ENCODE measurements at places on chromosomes 2 and 18.

GRCh38 chr2:96591054-96591453 is 47.1 kb downstream of the KANSL3 start:
- DNase-seq = no peak

DNA sequence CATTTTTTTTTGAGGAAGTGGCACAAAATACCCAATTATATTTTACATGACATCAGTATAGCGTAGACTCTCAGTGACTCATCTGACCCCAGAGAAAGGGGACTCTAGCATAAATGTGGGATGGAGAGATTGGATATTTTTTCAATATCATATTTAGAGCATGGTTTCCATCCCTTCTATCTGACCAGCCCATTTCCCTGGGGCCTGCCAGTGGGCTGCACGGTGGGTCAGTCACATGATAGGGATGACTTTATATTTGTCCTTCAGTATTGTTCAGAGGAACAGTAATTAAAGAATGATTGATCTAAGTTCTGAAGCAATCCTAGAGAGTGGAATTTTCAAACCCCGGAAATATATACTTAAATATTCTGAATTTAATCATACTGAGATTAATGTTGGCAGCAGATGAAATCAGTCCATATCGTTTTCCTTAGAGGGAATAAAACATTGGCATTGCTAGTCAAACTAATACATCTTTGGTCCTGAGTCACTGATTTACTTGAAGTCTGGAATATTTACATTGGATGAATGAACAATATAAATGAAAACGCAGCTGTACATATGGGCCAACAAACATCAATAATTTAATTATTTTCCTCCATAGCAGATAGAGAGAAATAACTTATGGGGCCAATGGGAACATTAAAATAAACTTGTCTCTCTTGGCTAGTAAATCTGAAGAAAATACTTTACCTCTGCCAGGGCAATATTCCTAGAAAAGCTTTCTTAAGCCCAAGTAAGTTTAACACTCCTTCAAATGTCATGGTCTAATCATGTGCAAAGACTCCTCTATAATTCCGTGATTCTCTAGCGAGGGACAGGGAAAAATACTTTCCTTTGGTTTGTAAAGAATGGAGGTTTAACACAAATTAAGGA is 563.6 kb upstream of the PKDCC start:
- DNase-seq = no peak

DNA sequence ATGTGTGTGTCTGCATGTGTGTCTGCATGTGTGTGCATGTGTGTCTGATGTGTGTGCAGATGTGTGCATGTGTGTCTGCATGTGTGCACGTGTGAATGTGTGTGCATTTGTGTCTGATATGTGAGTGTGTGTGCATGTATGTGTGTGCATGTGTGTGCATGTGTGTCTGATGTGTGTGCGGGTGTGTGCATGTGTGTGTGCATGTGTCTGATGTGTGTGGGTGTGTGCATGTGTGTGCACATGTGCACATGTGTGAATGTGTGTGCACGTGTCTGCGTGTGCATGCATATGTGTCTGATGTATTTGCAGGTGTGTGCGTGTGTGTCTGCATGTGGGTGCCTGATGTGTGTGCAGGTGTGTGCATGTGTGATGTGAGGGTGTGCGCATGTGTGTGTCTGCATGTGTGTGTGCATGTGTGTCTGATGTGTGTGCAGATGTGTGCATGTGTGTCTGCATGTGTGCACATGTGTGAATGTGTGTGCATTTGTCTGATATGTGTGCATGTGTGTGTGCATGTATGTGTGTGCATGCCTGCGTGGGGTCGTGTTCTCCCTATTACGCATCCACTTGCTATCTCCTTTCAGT is 470.1 kb upstream of the HS6ST1 start:
- DNase-seq = no peak

GRCh38 chr18:39938676-39939608 is 2016.1 kb upstream of the PIK3C3 start:
- DNase-seq = no peak

DNA sequence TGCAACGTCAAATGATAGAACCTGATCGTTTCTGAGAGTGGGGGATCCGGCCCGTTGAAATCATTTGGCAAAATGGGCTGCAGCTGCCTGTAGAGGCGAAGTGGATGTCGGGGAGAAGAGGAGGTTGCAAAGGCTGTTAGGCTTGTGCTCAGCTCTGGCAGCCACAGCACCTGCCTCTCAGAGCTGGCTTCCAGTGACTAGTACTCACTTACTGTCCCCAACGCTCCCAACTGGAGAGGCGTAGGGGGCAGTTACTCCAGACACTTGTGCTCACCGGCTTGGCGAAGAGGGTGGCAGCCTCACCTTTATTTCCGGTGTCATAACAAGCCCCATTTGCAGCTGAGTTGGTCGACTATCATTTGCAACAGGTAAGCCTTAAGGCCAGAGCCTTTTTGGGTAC is 37.9 kb downstream of the NCK2 start:
- no peak for DNase-seq

DNA sequence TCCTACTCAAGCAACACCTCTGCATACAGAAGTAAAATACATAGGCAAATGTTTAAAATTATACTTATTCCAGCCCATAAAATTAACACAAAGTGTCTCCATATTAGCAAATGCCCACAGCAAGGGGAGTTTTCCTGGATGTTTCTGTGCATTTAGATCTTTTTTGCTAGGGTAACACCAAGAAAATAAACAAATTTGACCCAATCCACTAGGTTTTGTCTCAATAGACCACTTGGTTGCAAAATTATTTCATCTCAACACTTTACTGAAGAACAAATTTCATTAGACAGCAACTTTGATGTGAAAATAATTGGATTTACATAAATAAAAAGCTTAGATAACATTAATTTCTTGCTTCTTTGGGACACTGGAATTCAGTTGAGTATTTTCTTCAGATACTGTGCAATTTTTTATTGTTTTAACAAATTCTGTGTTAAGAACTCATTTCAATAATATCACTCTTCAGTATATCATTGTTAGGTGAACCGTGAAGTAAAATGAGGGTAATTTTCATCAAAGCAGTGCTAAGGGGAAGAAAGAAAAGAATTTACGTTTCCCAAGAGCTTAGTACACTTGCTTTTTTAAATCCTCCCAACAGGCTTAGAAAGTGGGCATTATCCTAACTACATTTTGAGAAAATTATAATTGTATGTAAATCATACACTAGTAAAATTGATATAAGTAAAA is 133.5 kb upstream of the TTC39C start:
- DNase-seq = no peak

DNA sequence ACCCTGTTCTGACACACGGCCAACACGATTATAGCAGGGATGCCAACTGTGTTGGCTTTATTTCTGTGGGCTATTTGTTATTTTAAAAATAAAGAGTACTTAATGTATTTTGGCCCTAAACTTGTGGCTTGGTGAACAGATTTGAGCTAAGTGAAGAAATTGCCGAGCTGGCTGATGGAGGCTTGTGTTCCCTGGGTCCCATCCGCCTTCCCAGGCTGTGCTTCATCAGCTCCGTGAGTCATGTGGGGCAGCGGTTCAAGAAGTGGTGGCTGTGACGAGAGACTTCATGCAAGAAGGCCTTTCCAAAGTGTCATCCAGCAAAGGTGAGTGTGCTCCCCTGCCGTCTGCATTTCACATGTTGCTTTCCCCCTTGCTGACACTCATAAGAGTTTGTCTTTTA is 73.6 kb upstream of the NCK2 start:
- no peak for DNase-seq

- DNase-seq = peak; percentile 61
Observed at GRCh38 chr18:34993289-34993688, 47.9 kb upstream of the MAPRE2 start.

GRCh38 chr2:238700117-238700457 is 147.8 kb upstream of the TWIST2 start:
- DNase-seq = no peak

DNA sequence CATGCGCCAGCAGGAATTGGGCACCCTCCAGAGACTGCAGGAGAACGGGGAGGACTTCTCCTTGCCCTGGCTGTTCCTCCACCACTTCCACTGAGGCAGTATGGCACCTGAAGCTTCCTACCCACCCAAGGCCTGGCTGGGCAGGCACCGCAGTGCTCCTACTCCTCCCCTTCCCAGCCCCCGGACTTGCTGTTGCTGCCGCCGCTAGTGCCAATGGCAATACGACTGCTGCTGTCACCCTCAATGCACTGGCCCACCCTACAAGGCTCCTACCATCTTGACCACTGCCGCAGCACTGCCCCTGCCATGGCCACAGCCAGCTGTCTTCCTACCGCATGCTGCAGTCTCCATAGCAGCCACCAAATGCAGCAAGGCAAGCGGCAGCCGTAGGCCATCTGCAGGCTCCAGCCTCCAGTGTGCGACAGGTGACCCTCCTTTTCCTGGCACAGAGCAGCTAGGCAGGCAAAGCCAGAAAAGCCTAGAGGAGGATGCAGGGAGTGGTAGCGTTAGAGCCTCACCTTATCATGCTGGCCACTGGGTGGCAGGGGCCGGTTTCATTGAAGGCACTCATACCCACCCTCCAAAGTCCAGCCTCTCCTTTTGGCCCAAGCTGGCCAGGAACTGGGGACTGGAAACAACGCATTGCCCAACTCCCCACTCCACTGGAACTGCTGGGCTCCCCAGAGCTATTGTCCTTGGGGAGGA is 47.4 kb upstream of the ANKRD62 start:
- no peak for DNase-seq

- no peak for DNase-seq
Observed at GRCh38 chr2:24638568-24638967, 147.5 kb downstream of the NCOA1 start.

- DNase-seq = no peak
Observed at GRCh38 chr2:70570041-70570661, 16.5 kb upstream of the TGFA start.

GRCh38 chr2:127049927-127050802 is 56.8 kb downstream of the BIN1 start:
- DNase-seq = peak; percentile 72

GRCh38 chr2:23436346-23437098 is 51.5 kb downstream of the KLHL29 start:
- no peak for DNase-seq

DNA sequence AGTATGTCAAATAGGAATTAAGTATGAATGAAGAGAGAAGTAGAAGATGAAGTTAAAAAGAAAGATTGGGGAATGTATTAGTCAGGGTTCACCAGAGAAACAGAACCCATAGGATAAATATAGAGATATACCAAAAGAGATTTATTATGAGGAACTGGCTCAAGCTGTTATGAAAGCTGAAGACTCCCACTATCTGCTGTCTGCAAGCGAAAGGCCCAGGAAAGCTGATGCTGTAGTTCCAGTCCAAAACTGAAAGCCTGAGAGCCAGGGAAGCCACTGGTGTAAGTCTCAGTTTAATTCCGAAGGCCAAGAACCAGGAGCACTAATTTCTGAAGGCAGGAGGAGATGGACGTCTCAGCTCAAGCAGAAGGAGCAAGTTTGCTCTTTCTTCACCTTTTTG is 200.9 kb upstream of the FN1 start:
- no peak for DNase-seq

GRCh38 chr18:9628984-9629383 is 14.6 kb upstream of the PPP4R1 start:
- no peak for DNase-seq

DNA sequence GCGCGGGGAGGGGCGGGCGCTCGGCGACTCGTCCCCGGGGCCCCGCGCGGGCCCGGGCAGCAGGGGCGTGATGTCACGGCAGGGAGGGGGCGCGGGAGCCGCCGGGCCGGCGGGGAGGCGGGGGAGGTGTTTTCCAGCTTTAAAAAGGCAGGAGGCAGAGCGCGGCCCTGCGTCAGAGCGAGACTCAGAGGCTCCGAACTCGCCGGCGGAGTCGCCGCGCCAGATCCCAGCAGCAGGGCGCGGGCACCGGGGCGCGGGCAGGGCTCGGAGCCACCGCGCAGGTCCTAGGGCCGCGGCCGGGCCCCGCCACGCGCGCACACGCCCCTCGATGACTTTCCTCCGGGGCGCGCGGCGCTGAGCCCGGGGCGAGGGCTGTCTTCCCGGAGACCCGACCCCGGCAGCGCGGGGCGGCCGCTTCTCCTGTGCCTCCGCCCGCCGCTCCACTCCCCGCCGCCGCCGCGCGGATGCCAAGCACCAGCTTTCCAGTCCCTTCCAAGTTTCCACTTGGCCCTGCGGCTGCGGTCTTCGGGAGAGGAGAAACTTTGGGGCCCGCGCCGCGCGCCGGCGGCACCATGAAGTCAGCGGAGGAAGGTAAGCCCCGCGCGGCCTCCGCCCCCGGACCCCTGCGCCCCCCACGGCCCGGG is at the start of gene NFATC1:
Gene NFATC1, plus strand, starts transcription at position 170 of the 644 bp plus-strand sequence. Its CDS starts 295 bp downstream, at position 465.
- no peak for DNase-seq

- no peak for DNase-seq
Observed at GRCh38 chr18:77043541-77044280, 88.9 kb downstream of the MBP start.

GRCh38 chr18:38606841-38607240 is 1041.2 kb upstream of the CELF4 start:
- no peak for DNase-seq

- DNase-seq = no peak
Observed at GRCh38 chr2:1550076-1550475, 136.8 kb downstream of the TPO start.
